ENCODE measurements at places on chromosomes 2 and 18. TPM values are rescaled to one million over a fixed set of nuclear protein-coding genes. Genes with fewer than 3 reads are reported as not detected.

- no peak for DNase-seq
Measured at GRCh38 chr2:383178-383577, 95.3 kb upstream of the ALKAL2 start.

- no peak for DNase-seq
Measured at GRCh38 chr2:18924886-18925285, 335.5 kb upstream of the NT5C1B start.

- DNase-seq, result peak; percentile 99
Measured at GRCh38 chr18:55856229-55856628, 268.2 kb upstream of the TCF4 start.

The DUSP19 gene
- total RNA-seq, result 0.38 TPM

DNA sequence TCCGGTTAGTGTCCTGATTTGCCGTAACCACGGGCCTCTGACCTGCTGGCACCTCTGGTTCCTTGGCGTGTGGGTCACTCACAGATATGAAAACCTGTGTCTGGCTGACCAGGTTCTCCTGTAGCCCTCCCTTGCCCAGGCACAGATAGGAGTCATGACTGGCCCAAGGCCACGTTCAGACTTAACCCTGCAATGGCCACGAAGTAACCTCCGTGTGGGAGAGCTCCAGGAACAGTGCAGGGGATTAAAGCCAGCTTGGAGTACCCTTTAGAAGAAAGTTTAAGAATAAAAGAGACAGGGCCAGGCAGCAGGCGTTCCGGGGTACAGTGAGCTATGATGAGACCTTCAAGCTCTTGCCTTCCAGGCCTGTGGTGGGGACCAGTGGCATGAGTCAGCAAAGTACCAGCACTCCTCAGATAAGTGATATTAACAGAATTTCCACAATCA lies 25.5 kb downstream of the CENPO start:
- DNase-seq, result no peak

DNA sequence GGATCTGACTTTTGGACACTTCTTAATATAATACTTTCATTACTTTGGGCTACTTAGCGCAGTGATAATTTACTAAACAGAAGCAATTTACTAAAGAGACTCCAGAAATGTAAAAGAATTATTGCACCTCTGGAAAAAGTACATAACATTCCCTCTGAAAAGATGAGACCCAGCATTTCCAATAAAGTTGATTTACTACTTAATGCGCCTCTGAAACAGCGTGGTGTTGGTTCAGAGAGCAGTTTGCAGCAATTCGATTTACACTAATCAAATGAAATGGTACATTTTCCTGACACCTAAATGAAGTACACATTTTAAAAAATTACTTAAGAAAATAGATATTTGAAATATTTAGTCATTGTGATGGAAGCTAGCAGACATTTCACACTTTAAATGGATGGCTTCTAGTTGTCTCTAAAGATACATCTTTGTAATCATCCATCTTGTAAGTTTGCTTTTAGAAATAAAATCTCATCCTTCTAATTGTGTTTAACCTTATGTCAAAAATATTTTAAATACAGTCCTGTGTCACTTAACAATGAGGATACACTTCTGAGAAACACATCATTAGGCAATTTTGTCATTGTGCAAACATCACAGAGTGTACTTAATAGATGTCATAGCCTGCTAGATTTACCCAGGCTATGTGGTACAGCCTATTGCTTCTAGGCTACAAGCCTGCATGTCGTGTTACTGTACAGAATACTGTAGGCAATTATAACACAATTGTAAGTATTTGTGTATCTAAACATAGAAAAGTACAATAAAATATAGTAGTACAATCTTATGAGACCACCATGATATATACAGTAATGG lies 284.6 kb upstream of the UBE2E3 start:
- DNase-seq, result no peak

DNA sequence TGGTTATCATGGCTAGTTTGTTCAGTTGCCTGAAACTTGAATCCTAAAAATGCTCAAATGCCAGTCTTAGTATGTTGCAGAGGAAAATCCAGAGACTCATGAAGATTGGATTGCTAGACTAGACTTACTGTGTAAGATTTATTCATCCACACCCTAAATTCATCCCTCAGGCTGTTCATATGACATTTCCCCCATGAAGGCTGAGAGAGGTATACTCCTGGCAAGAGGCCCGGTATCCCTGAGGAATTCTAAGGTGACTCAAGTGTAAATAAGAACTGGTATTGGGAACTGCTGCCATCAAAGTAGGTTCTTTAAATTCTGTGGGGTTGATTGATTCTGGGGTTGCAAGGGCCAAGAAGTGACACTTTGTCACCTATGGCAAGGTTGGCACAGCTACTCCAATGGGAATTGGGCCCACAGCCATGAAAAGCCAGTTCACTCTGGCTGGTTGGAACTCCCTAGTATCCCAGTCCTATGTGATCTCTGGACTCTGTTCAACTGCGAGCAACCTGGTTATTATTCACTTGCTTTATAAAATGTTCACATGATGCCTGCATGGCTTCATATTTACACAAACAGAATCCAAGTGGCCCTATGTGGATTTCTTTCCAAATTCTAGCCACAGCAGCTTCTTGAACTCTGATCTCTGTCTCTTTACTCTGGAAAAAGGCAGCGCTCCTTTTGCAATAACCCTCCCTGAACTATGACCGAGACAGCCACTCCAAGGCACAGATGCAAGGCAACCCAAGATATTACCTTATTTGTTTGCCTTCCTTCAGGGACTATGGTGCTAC lies 429.1 kb downstream of the CBLN2 start:
- DNase-seq, result peak; percentile 21

- DNase-seq, result no peak
Measured at GRCh38 chr2:44929735-44930273, 11.7 kb upstream of the SIX3 start.

Data from bronchial epithelial cell (primary cell).